ENCODE measurements at places on chromosomes 5 and 9.

DNA sequence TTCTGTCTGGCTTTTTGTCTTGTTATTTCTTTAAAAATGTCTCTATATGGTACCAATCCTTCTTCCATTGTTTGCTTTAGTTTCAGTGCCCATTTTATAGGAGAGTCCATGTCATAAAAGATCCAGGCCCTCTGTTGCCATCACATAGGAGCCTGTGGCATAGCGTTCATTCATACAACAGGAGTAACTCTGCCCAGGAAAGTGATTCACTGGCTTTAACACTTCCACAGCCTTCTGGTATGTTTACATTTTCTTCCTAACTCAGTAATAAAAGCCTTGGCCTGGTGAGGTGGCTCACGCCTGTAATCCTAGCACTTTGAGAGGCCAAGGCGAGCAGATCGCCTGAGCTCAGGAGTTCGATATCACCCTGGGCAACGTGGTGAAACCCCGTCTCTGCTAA lies 519.3 kb upstream of the PTGER4 start:
- DNase-seq = no peak

GRCh38 chr5:154714266-154714986 lies 40.8 kb upstream of the LARP1 start:
- no peak for DNase-seq

DNA sequence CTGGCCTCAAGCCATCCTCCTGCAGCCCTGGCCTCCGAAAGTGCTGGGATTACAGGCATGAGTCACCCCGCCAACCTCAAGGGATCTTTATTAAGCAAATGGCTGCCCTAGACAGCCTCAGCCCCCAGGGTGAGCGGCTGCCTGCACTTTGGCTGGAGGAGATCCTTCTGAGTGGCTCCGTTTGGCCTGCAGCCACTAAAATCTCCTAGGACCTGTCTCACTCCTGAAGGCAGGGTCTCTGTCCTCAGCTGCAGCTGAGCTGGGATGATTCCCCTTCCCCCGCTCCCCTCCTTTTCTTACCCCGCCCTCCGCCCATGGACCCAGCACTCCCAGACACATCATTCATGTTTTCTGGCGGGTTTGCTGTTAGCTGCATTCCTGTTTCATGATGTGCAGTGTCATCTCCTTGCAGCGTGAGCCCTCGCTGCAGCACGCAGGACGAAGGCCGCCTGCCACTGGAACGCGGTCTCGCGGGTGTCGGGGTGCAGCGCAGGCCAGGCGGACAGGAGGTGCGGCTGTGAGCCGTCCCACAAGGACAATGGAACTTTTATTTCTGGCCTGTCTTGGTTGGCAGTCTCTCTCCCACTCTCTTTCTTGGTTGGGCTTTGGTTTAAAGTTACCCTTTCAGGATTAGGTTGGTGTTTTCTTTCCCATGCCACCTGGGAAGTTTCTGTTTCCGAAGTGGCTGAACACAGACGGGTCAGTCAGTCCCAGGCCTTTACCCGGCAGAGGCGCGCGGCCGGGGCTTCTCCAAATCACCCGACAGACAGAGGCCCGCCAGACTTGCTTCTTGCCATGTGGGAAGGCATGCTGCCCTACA lies 137.1 kb downstream of the FOXD1 start:
- no peak for DNase-seq

GRCh38 chr9:133954862-133955529 lies 37.1 kb downstream of the VAV2 start:
- peak; percentile 18 for DNase-seq

GRCh38 chr5:175753536-175754402 lies 95.9 kb downstream of the HRH2 start:
- no peak for DNase-seq

DNA sequence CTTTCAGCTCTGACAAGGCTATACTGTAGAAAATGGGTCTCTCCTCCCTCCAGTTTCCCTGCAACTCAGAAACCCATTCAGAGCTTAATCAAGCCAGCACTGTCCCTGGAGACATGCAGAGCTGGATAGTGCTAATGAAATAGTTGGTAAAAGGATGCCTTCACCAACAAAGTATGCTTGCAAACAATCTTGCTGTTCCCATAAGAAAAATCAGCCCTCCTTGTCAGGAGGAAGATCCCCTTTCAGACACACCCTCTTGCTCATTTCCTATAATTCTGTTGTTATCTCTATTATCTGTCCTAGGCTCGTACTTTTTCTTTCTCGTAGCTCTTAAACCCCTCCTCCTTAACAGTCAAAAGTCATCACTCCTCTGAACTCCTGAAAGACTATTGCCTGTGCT lies 9.9 kb upstream of the OSMR start:
- no peak for DNase-seq

DNA sequence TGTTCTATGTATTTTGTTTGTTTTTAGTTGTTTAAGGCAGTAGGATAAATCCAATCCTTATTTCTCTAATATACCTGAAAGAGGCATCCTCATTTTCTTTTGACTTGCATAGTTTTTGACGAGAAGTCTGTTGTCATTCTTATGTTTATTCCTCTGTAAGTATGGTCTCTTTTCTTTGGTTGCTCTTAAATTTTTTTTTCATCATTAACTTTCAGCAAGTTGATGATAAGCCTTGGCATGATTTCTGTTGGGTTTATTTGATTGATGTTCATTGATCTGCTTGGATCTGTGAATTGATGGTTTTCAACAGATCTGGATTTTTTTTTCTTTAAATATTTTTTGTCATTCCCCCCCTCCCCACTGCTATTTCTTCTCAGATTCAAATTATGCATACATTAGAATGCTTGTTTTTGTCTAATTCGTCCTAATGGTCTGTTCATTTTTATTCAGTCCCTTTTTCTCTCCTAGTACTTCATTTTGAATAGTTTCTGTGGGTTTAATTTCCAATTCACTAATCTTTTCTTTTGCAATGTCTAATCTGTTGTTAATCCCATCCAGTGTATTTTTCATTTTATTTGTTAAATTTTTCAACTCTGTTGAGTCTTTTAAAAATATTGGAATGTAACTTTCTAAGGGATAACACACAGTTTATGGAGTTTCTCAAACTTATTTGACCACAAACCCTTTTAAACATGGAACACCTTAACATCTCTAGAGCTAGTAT lies 495.9 kb downstream of the CSNK1G3 start:
- no peak for DNase-seq

DNA sequence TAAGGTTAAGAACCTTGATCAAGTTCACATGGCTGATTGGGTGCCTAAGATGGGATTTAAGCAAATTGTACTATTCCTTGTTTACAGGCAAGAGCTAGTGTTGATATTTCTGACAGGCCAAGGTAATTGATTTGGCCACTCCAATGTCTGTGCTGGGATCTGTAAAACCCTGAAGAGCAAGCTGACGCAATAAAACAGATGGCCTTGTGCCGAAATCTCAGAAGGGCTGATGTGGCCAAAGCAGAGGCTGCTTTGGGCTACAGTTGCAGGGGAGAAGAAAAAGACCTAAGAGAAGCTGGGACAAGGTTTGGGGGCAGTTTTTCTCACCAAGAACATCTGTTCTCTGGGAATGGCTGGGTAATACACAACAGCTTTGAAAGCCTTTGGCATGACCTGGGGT lies 463.2 kb upstream of the ZNF608 start:
- DNase-seq = no peak

Data from immature natural killer cell (primary cell).